ENCODE measurements at places on chromosomes 5 and 9. TPM values are rescaled to one million over a fixed set of nuclear protein-coding genes. Genes with fewer than 3 reads are reported as not detected.
A peak's percentile ranks its signal among the peaks of the same experiment; 100 is the strongest.

Gene ZNF608
- total RNA-seq: 5.8 TPM

DNA sequence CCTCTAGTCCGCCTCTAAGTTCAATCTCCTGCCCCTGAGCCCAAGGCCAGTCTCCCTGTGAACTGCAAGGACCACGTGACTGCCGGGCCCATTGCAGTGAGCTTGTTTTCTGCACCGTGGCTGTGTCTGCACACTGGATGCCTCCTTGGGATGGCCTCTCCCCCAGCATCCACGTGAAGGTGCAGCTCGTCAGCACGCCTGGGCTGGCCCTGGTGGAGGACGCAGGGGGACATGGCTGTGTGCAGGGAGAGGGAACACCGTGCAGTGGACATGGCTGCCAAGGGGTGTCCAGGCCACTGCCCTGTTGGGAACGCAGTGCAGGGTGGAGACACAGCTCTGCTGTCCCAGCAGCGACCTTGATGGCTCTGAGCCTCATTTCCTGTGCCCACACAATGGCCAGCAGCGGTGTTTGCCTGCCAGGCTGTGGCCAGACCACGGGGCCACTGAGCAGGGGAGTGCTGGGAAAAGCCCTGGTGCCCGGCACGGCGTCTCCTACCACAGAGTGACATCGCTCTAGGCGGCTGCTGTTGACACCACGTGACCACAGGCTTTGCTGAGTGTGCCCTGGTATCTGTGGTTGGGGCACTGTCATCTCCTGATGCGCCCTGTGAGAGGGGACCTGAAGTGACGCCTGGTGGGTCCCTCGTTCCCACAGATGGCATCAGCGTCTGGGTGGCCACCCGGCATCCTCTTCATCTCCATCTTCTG is 26.9 kb upstream of the EXOC3 start:
- H3K27me3 ChIP-seq: no peaks in the 10 kb centered on the region
- no peak overlapping the region for H3K27ac ChIP-seq
- H3K4me3 ChIP-seq: no peak overlapping the region
- DNase-seq: no peak

- no peak overlapping the region for H3K27ac ChIP-seq
- DNase-seq: no peak
- H3K27me3 ChIP-seq: no peaks in the 10 kb centered on the region
- H3K4me1 ChIP-seq: no peaks in the 10 kb centered on the region
- H3K4me3 ChIP-seq: no peak overlapping the region
- no peaks in the 10 kb centered on the region for H3K36me3 ChIP-seq
These were observed 8.3 kb downstream of the KIF2A start for GRCh38 chr5:62314213-62314830.

- H3K4me1 ChIP-seq: no peaks in the 10 kb centered on the region
- no peaks in the 10 kb centered on the region for H3K36me3 ChIP-seq
- DNase-seq: no peak
- H3K4me3 ChIP-seq: no peak overlapping the region
These were observed 41.8 kb upstream of the NFIL3 start for GRCh38 chr9:91465420-91465819.

GRCh38 chr9:78692871-78693270 is 395.9 kb downstream of the PSAT1 start:
- H3K4me1 ChIP-seq: no peaks in the 10 kb centered on the region
- DNase-seq: no peak
- no peak overlapping the region for H3K4me3 ChIP-seq
- no peak overlapping the region for H3K27ac ChIP-seq
- no peaks in the 10 kb centered on the region for H3K36me3 ChIP-seq
- H3K27me3 ChIP-seq: no peaks in the 10 kb centered on the region

DNA sequence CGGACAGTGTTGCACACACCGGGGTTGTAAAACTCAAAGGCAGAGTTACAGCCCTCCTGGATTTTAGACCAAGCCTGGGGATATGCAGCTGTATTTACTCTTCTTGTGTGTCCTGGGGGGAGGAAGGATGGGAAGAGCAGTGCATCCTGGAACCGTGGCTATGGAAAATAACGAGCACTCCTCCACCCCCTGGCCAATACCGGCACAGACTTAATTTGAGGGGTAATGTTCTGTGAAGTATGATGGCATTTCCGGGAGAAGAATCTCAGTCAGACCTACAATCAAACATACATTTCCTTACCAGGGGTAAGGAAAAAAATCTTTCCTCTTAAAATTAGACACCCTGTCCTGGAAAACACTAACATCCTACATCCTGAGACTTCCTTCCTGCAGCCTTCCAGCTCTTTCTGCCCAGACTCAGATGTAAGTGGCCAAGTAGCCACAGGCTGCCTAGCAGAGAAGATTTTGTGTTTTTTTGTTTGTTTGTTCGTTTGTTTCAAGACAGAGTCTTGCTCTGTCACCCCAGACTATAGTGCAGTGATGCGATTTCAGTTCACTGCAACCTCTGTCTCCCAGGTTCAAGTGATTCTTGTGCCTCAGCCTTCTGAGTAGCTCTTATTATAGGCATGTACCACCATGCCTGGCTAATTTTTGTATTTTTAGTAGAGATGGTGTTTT is 11.0 kb upstream of the ERMP1 start:
- peaks cover 17% of the 10 kb centered on the region for H3K4me1 ChIP-seq
- H3K36me3 ChIP-seq: no peaks in the 10 kb centered on the region
- H3K27me3 ChIP-seq: no peaks in the 10 kb centered on the region
- no peak overlapping the region for H3K4me3 ChIP-seq
- H3K27ac ChIP-seq: peak overlapping the region; percentile 39

GRCh38 chr5:6784481-6784880 is 71.2 kb downstream of the TENT4A start:
- DNase-seq: no peak
- H3K4me3 ChIP-seq: no peak overlapping the region
- no peaks in the 10 kb centered on the region for H3K4me1 ChIP-seq
- H3K36me3 ChIP-seq: no peaks in the 10 kb centered on the region
- H3K27ac ChIP-seq: no peak overlapping the region

DNA sequence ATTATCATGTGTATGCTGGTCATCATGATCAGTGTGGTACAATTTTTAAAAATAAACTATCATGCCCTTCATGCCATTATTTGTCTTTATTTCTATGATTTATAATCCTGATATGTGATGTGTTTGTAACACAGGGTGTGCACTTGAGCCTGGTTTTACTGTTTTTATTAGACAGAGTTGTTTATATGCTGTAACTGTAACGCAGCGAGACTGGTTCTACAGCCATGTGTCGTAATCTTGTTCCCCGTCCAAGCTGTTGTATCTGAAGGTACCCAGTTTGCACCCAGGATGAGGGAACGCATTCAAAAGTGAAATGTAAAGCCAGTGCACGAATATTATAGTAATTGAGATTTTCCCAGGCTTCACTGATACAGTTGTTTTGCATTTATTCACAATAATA is 28.2 kb downstream of the SNX18 start:
- no peaks in the 10 kb centered on the region for H3K36me3 ChIP-seq
- no peaks in the 10 kb centered on the region for H3K4me1 ChIP-seq
- H3K4me3 ChIP-seq: no peak overlapping the region
- peak overlapping the region; percentile 26 for H3K27ac ChIP-seq
- DNase-seq: no peak

Gene WNK2
- total RNA-seq: 0.40 TPM

Gene CCDC152
- 0.44 TPM for total RNA-seq

Gene OR1L6
- total RNA-seq: not detected

- no peak overlapping the region for H3K4me3 ChIP-seq
- H3K4me1 ChIP-seq: no peaks in the 10 kb centered on the region
- no peaks in the 10 kb centered on the region for H3K36me3 ChIP-seq
- H3K27me3 ChIP-seq: no peaks in the 10 kb centered on the region
- no peak overlapping the region for H3K27ac ChIP-seq
These were observed 205.4 kb upstream of the ITGA1 start for GRCh38 chr5:52582313-52582712.

Gene INSL6
- total RNA-seq: not detected

- no peak overlapping the region for H3K27ac ChIP-seq
- no peak overlapping the region for H3K4me3 ChIP-seq
- H3K4me1 ChIP-seq: no peaks in the 10 kb centered on the region
- no peaks in the 10 kb centered on the region for H3K36me3 ChIP-seq
- DNase-seq: no peak
These were observed 181.6 kb upstream of the GHR start for GRCh38 chr5:42241636-42242035.

- H3K4me3 ChIP-seq: no peak overlapping the region
- H3K36me3 ChIP-seq: no peaks in the 10 kb centered on the region
- H3K4me1 ChIP-seq: peaks cover 28% of the 10 kb centered on the region
- H3K27ac ChIP-seq: peak overlapping the region; percentile 79
- DNase-seq: no peak
- no peaks in the 10 kb centered on the region for H3K27me3 ChIP-seq
These were observed 18.4 kb downstream of the ENG start for GRCh38 chr9:127835991-127836516.

GRCh38 chr5:148563021-148563420 is 91.3 kb downstream of the HTR4 start:
- H3K36me3 ChIP-seq: no peaks in the 10 kb centered on the region
- no peak for DNase-seq
- H3K4me3 ChIP-seq: no peak overlapping the region
- no peak overlapping the region for H3K27ac ChIP-seq

Gene IL9
- not detected for total RNA-seq

- no peaks in the 10 kb centered on the region for H3K27me3 ChIP-seq
- no peak overlapping the region for H3K4me3 ChIP-seq
- no peak for DNase-seq
- no peaks in the 10 kb centered on the region for H3K4me1 ChIP-seq
- no peak overlapping the region for H3K27ac ChIP-seq
These were observed 19.7 kb upstream of the GDA start for GRCh38 chr9:72129271-72130156.

DNA sequence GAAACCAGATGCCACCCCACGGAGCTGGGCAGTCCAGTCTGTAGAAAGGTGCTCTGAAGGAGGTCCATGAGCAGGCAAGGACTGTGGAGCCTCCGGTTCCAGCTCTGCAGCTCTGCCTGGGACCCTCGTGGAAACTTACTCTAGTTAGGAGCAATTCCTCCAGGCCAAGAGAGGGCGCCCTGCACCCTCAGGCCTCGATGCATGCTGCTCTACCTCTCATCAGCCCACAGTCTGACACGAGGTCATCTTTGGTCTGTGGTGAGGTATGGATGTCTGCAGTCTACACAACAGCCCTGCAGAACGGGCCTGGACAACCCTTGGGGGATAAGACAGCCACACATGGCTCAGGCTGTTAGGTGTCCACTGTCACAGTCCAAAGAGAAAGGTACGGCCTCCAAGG is 50.6 kb upstream of the UBTD2 start:
- no peak overlapping the region for H3K27ac ChIP-seq
- H3K4me3 ChIP-seq: no peak overlapping the region
- no peaks in the 10 kb centered on the region for H3K4me1 ChIP-seq
- H3K36me3 ChIP-seq: peaks cover 35% of the 10 kb centered on the region
- H3K27me3 ChIP-seq: no peaks in the 10 kb centered on the region

Gene MSX2
- total RNA-seq: not detected

GRCh38 chr9:136901516-136902258 is 15.4 kb downstream of the TRAF2 start:
- H3K27ac ChIP-seq: peak overlapping the region; percentile 93
- peak overlapping the region; percentile 29 for H3K4me3 ChIP-seq
- no peak for DNase-seq
- H3K27me3 ChIP-seq: no peaks in the 10 kb centered on the region

Gene C9orf50
- total RNA-seq: not detected

Gene FAM153A
- total RNA-seq: not detected

DNA sequence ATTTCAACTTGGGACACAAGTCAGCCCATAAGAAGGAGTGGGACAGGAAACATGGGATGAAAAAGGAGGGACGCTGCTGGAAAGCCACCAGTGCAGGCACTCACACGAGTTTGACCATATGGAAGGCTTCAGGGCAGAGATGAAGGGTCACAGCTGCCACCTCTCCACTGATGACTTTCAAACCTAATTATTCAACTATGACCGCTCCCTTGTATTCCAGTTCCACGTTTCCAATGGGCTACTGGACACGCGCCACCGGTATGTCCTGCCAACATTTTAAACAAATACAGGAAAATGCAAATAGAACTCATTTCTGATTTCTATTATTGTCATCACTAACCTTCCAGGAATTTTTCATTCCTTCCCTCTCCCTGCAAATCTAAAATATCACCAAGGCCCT is 134.7 kb downstream of the SLC1A3 start:
- no peak overlapping the region for H3K4me3 ChIP-seq
- H3K27ac ChIP-seq: no peak overlapping the region
- peaks cover 13% of the 10 kb centered on the region for H3K4me1 ChIP-seq
- H3K27me3 ChIP-seq: no peaks in the 10 kb centered on the region
- no peaks in the 10 kb centered on the region for H3K36me3 ChIP-seq
- DNase-seq: no peak

GRCh38 chr5:77016962-77017361 is 13.2 kb upstream of the AGGF1 start:
- no peak for DNase-seq
- H3K4me3 ChIP-seq: no peak overlapping the region
- H3K27ac ChIP-seq: no peak overlapping the region

DNA sequence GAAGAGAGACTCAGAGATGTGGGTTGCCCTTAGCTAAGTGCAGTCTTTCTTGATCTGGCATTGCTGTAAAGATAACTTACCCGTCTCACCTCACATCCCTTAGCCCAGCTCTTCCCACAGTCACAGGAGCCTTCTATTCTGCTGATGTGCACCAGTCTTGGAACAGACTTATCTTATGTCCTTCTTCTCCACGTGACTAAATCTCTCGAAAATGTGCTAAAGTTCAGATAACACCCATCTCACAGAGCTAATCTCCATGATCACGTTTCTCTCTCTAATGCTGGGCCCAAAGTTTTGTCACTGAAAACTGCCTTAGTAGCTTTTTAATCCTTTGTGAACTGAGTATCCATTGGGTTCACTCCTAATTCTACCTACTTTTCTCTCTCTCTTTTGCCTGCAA is 16.7 kb downstream of the SLC36A1 start:
- no peak overlapping the region for H3K4me3 ChIP-seq
- no peak for DNase-seq
- no peak overlapping the region for H3K27ac ChIP-seq
- no peaks in the 10 kb centered on the region for H3K4me1 ChIP-seq
- peaks cover 78% of the 10 kb centered on the region for H3K36me3 ChIP-seq

Gene DMRT3
- not detected for total RNA-seq

Gene PROB1
- total RNA-seq: 1.8 TPM

GRCh38 chr5:102910240-102911226 is 155.4 kb downstream of the PAM start:
- no peak for DNase-seq
- no peaks in the 10 kb centered on the region for H3K4me1 ChIP-seq
- no peak overlapping the region for H3K27ac ChIP-seq
- H3K36me3 ChIP-seq: no peaks in the 10 kb centered on the region
- H3K27me3 ChIP-seq: no peaks in the 10 kb centered on the region

- H3K4me1 ChIP-seq: no peaks in the 10 kb centered on the region
- no peaks in the 10 kb centered on the region for H3K36me3 ChIP-seq
- H3K27me3 ChIP-seq: no peaks in the 10 kb centered on the region
- no peak for DNase-seq
These were observed 24.1 kb upstream of the TNC start for GRCh38 chr9:115142090-115142489.

Gene TERT
- total RNA-seq: 9.5 TPM

Gene PLPP7
- 2.9 TPM for total RNA-seq

Gene TRPM6
- 1.5 TPM for total RNA-seq

Gene ACOT12
- total RNA-seq: not detected

Gene CD74
- total RNA-seq: 1,037 TPM

GRCh38 chr9:77879437-77879943 is 152.1 kb downstream of the GNAQ start:
- no peak for DNase-seq
- H3K4me3 ChIP-seq: no peak overlapping the region
- H3K36me3 ChIP-seq: no peaks in the 10 kb centered on the region
- peak overlapping the region; percentile 3 for H3K27ac ChIP-seq
- H3K27me3 ChIP-seq: no peaks in the 10 kb centered on the region

- no peak for DNase-seq
- H3K4me1 ChIP-seq: peaks cover 11% of the 10 kb centered on the region
- peaks cover 10% of the 10 kb centered on the region for H3K27me3 ChIP-seq
- H3K4me3 ChIP-seq: no peak overlapping the region
- no peaks in the 10 kb centered on the region for H3K36me3 ChIP-seq
These were observed 31.2 kb upstream of the EBF1 start for GRCh38 chr5:159130871-159131270.
